ENCODE measurements at places on chromosomes 12 and 14.

- DNase-seq: no peak
Observed at GRCh38 chr14:61749264-61749663, 13.0 kb upstream of the SNAPC1 start.

- DNase-seq: peak; percentile 45
Observed at GRCh38 chr12:89354612-89355067, 2.3 kb upstream of the DUSP6 start.

DNA sequence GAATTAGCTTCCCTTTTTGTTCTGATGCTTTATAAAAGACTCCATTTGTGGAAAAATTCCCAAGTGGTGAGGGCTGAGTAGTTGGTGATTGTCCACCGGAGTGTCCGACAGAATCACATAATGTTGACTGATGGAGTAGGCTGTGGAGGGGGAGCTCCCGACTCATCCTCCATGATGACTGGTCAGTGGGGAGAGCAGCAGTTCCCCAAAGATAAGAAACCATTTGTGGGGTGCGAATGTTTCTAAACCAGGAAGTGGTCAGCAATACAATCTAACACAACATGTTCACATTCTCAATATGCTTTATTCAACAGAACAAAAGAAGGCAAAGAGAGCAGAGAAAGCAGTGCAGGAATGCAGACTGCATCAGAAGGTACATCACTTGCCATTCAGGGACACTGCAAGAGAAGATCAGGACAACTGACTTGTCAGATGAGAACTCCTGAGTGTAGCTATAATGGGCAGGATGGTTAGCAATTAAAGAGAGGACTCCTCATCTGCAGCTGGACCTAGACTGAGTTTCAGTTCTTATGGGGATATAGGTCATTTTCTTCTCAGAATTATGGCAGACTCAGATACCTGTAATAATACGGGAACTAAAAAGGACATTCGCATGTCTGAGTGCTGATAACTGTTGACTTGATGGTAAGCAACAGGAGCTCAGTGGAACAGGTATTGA, 5.4 kb downstream of the KRT6B start:
- DNase-seq: no peak

GRCh38 chr12:112979041-112979680, 842 bp downstream of the OAS2 start:
- no peak for DNase-seq

- no peak for DNase-seq
Observed at GRCh38 chr12:116892349-116893140, 11.3 kb upstream of the HRK start.

- DNase-seq: no peak
Observed at GRCh38 chr12:105995961-105996431, 142.8 kb downstream of the NUAK1 start.

- no peak for DNase-seq
Observed at GRCh38 chr14:57435923-57436322, 45.5 kb downstream of the NAA30 start.

- DNase-seq: peak; percentile 65
Observed at GRCh38 chr12:124917841-124918621, 3.6 kb upstream of the UBC start.

DNA sequence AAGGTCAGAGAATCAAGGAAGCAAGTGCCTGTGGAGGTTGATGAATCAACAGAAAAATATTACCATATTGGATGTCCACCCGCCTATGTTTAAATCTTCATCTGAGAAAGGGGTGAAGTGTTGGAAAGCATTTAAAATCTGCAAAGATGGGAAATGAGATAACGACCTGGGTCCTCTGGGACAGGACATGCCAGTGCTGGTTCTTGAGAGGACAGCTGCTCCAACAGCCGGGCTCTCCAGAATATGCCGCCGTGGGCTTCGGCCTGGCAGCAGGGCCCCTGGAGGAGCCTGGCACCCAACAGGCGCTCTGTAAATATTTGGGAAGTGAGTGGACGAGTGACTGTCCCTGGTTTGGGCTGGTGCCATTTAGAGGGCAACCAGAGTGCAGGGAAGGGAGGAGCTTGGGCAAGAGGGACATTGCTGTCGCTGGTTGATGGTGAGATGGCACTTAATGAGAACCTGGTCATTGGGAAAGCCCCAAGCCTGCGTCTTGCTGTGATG, 129.9 kb downstream of the KCNA5 start:
- DNase-seq: peak; percentile 56

DNA sequence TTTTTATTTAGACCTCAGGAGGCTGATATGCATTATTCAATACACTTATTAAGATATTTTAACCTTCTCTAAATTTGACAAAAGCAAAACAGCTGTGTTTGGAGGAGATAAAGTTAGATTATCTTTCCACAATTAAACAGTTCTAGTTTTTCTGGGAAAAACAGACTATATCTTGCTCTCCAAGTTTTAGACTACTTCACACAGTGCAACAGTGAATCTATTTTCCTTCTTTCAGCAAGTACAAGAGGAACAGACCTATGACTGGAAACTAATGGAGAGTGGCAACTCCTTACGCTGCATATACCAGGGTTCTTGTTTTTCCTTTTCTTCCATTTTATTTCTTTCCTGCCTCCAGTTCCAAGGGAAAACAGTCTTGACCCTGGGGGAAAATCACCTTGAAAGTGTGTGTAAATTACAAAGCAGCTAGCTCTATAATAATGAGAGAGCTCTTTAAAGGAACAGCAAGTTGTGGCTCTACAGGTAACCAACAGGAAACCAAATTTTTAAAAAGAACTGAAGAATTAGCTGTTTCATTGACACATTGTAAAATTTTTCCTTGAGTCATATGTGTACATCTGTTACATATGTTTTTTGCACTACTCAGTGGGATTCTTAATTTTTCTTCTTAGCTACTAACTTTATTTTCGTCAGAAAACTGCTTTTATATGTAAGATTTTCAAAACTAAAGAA, 27.4 kb downstream of the DNM1L start:
- DNase-seq: no peak

DNA sequence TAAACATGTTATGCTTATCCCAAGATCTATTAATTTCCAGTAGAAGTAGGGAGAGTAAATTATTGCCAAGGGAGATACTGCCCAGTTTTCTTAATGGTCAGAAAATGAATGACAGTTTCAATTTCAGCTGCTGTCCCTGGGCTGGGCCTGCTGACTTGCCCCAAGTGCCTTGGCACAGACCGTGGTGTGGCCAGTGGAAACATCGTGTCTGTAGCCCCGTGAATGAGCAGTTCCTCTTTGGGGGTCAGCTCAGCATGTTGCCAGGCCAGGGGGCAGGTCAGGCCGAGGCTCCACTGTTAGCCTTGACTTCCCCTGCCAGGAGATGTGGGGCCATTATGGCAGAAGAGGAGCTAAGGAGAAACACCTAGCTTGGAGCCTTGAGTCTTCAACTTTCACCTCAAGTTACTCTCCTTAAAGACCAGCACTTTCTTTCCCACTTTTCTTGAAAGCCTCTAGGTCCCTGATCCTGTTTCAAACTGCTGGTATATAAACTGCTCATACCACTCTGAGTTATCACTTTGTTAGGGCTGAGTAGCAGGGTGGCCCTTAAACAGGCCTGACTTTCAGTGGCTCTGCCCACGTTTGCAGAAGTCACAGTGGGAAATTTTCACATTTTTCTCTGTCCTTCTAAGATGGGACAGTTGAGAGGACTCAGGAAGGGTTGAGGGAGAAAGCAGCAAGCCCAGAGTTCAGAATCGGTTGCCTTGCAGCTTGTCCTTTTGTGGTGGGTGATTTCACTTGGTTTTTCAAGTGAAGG, 73.2 kb downstream of the SUSD6 start:
- DNase-seq: no peak

DNA sequence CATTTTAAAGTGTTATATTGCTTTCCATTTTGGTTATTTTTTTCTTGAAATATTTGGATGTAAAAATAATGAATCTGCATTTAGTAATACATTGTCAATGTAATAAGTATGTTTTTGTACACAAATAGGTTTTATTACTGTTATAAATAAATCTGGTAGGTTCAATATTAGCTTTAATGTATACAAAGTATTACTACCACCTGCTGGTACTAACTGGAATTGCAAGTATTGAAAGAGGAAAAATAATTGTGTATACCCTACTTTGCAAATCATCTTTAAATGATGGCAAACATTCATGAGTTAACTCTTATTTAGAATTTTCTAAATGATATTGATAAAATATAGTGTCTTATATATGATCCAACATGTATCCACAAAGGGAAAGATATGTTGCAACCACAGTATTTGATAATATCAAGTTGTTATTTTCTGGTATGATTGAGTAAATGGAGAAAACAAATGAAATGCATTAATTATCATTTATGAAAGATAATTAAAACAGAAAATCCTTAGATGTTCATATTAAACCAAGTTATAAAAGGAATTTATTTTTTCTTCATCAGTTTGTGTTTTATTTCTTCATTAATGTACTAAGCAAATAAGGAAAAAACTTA, 3.2 kb downstream of the OR4K2 start:
- DNase-seq: no peak

- no peak for DNase-seq
Observed at GRCh38 chr12:64991121-64991611, 129.9 kb downstream of the WIF1 start.

GRCh38 chr12:131895640-131896079, 1.2 kb downstream of the ULK1 start:
- no peak for DNase-seq

GRCh38 chr14:81312289-81312876, 87.7 kb downstream of the STON2 start:
- DNase-seq: no peak

DNA sequence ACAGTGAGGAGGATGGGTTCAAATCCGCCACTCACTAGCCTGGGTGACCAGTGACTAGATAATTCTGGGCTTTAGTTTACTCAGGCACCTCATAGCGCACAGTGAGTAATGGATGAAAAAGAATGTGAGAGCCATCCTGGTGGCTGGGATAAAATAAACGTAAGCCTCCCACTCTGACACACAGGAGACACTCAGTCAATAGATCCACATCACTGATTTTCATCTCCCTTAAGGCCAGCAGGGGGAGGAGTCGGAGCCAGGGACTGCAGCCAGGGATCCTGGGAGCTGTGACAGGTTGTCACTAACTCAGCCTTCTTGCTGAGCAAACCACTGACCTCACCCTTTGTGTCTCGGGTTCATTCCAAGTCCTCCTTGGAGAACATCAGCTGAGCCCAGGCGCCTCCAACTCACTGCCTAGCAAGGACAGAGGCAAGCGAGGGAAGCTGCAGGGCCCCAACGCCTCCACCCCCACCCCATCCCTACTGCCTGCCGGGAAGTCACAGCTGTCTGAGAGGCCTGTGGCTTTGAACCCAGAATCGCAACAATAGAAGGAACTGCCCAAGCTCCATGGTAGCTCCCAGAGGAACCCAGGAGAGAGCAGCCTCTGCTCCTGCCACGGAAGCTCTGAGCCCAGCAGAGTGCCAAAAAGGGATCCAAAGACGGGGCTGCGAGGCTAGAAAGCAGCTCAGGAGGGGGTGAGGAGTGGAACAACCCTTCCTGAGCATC, 30.7 kb downstream of the PXN start:
- DNase-seq: peak; percentile 99

DNA sequence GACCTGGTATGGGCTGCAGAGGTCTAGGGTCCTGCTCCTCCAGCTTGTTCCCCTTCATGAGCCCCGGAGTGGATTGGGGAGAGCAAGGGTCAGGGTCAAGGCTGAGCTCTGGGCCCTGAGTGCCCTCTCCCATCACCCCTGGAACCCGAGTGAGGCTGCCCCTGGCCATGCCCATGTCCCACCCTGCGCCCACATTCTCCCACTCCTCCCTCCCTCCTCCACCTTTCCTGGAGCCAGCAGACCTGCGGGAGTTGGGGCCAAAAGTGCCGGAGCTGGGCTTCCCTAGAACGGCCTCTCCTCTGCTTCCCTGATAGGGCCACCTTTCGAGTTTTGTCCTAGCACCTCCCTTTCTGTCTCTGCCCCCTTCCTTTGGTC, 590 bp downstream of the SCNN1A start:
- no peak for DNase-seq

- DNase-seq: no peak
Observed at GRCh38 chr12:62813031-62813829, 121.7 kb downstream of the PPM1H start.

GRCh38 chr12:32031109-32031508, 71.9 kb downstream of the RESF1 start:
- no peak for DNase-seq

- no peak for DNase-seq
Observed at GRCh38 chr12:6399884-6400644, 16.1 kb downstream of the LTBR start.

DNA sequence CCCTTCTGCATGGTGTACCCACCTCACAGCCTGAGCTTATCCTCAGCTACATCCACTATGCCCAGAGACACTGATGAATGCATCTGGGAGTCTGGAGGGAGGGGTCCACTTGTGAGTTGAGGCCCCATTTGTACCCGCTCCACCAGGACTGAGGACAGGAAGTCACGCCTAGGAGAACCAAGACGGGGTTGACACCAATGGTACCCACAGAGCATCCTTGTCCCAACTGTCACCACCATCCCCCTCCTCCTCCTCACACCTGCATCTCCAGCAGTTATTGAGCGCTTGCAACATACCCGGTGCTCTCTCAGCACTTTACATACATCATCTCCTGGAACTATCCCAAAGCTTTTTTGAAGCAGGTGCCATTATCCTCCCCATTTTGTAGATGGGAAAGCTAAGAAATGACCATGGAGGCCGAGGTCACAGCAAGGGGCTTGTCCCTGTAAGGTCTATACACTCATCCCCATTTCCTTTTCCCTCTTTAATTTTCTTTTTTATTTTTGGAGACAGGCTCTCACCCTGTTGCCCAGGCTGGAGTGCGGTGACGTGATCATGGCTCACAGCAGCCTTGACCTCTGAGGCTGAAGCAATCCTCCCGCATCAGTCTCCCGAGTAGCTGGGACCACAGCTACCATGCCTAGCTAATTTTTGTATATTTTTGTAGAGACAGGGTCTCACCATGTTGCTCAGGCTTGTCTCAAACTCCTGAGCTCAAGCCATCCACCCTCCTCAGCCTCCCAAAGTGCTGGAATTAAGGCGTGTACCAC, 31.7 kb downstream of the DGLUCY start:
- DNase-seq: no peak

- peak; percentile 85 for DNase-seq
Observed at GRCh38 chr14:30223385-30223785, 295.7 kb upstream of the PRKD1 start.

DNA sequence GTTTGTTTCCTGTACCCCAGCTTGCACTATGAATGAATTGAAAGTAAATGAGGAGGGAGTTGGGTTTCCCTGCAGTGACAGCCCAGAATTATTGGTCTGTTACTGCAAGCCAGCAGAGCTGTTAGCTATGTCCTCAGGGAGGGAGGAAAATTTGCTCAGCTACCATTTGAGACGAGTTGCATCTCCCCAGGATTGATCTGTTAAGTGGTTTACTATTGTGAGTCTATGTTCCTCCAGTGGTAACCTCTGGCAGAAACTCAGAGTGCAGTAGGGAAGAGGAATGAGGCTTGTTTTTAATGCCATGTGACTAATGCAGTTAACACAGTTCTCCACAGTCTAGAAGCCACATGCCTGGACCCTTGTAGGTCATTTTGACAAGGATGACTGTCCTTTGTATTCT, 173.9 kb downstream of the SLC15A4 start:
- DNase-seq: no peak

DNA sequence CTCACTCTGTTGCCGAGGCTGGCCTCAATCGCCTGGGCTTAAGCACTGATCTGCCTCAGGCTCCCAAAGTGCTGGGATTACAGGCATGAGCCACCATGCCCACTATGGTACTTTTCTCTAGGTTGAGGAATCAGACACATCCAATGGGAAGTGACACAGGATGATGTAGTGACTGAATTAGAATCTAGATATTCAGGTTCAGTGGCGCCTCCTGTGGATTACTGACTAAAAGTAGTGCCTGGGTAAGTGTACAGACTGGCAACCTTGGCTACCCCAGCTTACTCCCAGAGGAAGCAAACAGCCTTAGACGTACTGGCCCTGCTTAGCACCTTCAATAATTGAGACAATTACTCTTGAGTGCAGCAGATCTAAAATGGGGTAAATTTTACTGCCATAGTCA, 22.8 kb downstream of the GALNT8 start:
- no peak for DNase-seq

GRCh38 chr12:57416039-57416996, 14.5 kb downstream of the R3HDM2 start:
- DNase-seq: no peak
